ENCODE measurements at places on chromosomes 1 and 21. TPM values are rescaled to one million over a fixed set of nuclear protein-coding genes. Genes with fewer than 3 reads are reported as not detected.

Gene CLIC6
- total RNA-seq, result 0.59 TPM

- DNase-seq, result no peak
Observed at GRCh38 chr1:67514300-67514699, 84.1 kb upstream of the SERBP1 start.

- DNase-seq, result peak; percentile 97
Observed at GRCh38 chr1:25904943-25905679, 1.1 kb downstream of the STMN1 start.

- DNase-seq, result peak; percentile 86
Observed at GRCh38 chr1:23838401-23838866, 13.2 kb upstream of the HMGCL start.

DNA sequence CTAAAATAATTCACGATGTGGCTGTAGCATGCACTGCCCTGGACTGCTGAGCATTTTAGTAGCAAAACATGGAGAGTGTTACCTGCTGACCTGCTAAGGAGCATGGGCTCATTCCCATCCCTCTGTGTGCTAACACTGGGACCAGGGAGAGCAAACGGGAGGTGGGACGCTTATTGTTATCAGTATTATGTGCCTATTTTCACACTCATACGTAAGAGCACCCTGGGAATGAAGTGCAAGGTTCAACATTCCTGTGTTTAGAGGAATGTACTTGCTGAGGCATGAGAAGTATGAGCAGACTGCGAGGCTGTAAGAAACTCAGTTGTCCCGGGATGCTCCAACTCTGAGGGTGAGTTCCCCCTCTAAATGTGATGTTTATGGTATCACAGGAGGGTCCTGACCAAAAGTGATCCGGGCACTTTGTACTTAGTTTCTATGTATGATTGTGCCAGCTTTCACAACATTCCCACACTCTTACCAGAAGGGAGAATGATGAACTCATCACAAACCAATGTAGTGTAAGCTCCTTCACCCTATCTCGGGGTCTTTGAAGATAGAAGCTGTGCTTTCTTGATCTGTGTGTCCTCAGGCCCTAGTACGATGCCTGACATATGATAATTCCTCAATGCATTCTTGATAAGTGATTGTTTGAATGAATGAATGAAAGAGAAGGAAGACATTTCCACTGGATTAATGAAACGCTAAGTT is 164.8 kb downstream of the KCNJ6 start:
- no peak for DNase-seq

DNA sequence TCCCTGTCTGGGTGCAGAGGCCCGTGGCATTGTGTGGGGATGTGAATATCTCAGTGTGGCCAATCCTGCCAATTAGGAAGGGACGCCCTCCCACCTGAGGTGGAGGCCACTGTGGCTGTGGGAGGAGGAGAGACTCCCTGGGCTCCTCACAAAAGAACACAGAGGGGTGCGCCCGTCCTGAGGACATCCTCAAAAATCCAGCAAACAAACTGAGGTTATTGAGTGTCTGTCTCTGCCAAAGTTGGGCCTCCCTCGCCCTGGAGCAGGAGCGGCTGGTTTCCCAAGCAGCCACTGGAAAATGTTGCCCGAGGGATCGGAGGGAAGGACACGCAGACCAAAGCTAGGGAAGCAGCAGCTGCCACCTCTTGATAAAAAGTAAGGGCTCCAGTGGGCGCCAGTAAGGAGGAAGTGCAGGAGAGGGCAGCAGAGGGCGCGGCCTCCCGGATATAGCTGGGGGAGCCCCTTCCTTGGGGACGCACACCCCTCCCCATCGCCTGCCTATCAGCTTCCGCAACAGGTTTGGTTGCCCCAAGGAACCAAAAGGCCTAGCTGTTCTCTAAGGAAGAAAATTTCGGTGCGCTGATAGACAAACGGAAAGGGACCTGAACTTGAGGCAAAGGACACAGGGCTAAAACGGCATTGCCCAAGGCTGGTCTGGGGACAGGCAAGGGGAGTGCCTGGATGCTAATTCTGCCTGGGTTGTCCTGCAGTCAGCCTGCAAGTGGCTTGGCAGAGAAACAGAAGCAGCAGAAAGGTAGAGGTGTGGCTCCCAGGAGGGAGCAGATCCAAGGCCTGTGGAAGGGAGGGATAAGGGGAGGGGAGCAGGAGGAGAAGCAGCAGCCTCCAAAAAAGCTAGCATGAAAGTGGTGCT is 1.7 kb upstream of the GRIK3 start:
- peak; percentile 85 for DNase-seq

Data from H7 (cell line).